ENCODE measurements at places on chromosomes 1 and 21. TPM values are rescaled to one million over a fixed set of nuclear protein-coding genes. Genes with fewer than 3 reads are reported as not detected.

- DNase-seq, result no peak
Measured at GRCh38 chr1:41678111-41678878, 193.8 kb upstream of the EDN2 start.

GRCh38 chr1:55278378-55278777, 63.2 kb upstream of the USP24 start:
- DNase-seq, result no peak

DNA sequence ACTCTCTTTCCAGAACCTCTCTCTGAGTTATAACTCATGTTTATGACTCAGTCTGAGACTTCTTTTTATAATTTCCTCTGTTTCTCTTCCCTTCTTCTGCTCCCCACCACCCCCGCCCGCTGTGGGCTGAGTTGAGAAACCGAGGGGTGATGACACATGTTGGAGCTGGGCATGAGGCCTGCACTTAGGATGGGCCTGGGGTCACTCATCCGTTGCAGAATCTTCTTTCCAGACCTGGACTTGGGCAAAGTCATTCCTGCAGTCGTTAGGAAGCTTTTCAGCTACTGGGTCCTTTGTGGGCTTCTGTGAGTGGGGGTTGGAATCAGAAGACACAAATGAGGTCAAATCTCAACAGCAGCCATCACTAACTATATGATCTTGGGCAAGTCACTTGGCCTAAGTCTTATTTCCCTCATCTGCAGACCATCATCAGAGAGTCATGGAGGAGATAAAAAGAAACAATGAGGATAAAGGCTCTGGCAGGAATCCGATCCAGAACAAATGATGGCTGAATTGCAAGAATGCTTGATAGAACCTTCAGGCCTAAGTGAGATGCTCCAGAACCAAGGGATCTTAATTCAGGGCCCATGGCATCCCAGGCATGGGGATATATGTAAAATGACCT, 53.4 kb downstream of the RPS6KA1 start:
- DNase-seq, result no peak

- DNase-seq, result no peak
Measured at GRCh38 chr1:221381910-221382623, 359.8 kb downstream of the DUSP10 start.

- DNase-seq, result no peak
Measured at GRCh38 chr1:119656410-119656955, 8.4 kb upstream of the ZNF697 start.

DNA sequence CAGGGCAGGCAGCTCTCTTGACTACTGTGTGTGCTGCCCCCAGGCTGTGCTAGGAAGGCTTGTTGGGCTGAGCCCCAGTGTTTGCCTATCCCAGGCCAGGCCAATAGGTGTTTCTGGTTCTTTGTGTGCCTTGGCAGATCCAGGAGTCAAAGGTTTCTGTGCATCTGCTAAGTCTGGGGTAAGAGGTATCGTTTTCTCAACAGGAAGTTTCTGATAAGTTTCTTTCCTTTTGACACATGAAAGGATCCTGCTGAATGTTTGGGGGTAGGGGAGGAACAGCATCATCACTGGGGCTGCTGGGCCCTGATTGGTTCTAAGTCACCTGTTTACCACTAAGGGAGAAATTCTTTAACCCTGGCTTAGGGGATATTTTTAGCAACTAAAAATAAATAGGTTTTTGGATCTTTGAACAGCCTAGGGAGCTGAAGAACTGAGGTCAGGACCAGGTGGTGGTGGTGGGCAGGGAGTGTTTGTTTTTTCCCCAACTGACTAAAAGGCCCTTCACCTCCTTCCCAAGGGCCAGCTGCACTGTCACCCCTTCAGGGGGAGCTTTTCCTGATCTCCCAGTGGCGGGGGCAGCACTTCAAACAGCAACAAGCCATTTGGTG, 85.1 kb downstream of the KCNN3 start:
- no peak for DNase-seq

- no peak for DNase-seq
Measured at GRCh38 chr1:3258386-3259003, 189.5 kb downstream of the PRDM16 start.

GRCh38 chr1:111202707-111203623, 2.5 kb upstream of the DENND2D start:
- peak; percentile 34 for DNase-seq

DNA sequence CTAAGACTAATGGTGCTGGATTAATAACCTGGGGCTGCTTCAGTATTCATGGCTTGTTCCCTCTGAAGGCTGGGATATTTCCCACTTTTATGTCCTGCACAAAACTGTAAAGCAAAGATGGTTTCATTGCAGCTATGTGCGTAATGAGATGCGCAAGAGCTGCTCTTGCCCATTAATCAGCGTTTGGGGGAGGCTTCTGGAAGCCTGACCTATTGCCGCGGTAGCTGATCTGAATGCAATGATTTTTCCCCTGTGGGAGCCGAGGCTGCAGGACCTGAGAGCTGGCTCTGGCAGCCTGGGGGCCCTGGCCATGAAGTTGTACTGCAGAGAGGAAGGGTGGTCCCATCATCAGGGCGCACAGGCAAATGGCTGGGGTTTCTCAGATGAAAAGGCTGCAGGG, 239.8 kb downstream of the CAMTA1 start:
- DNase-seq, result no peak

Gene UBAP2L
- total RNA-seq, result 84.8 TPM

Gene IGSF21
- 0.37 TPM for total RNA-seq

Gene LRRN2
- 13.1 TPM for total RNA-seq

Gene OR2G6
- not detected for total RNA-seq

Gene SLC16A4
- total RNA-seq, result 2.0 TPM

All from colonic mucosa (tissue), 4 donors.